ENCODE measurements at places on chromosomes 7 and 10.
A peak's percentile ranks its signal among the peaks of the same experiment; 100 is the strongest.

DNA sequence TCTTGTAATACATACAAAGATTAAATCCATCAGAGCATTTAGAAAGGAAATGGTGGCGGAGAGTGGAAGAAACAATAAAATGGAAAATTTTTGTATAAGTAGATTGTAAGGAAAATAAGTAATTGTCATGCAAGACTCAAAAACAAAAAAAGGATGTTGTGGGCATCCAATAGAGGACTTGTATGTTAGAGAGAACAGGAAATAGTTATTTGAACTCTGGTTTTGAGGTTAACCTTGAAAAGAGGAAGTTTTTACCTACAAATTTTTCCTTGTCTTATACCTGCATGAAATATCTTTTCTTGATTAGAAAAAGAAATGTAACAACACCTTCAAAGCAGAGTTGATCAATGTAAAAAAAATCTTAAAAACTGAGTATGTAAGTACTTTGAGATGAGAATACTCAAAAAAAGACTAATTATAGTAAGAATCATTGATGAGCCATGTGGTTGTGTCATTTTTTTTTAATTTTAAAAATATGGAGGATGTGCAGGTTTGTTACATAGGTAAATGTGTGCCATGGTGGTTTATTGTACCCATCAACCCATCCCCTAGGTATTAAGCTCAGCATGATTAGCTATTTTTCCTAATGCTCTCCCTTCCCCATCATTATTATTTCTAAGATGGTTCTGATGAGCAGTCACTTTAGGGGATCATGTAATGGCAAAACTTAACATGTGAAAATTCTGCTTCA lies 11.9 kb downstream of the TMEM106B start:
- DNase-seq = no peak

DNA sequence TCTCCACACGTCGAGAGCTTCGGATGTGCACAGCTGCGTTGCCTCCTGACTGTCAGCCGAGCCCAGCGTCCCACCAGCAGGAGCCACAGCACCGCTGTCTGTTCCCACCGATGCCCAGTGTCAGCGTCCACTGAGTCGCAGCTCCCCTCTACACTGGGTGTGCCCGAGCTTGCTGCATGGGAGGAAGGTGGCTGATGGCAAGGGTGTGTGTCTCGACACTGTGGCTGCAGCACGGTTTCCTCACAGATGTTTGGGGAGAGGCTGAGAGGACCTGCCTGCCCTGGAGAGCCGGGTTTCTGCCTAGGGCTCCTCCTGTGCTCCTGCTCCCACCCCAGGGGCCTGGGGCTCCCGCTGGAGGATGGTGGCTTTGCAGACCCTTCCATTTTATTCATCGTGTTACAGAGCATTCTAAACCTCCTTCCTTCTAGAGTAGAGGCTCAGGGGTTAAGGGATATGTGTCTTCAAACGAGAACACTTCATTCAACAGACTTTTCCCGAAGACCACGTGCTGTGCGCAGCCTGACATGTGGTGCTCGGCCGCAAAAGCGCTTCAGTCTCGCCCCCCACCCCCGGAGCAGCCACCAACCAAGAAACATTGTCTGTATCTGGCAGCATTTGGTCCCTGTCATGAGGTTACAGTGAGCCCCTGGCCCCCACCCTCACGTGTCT lies 384.8 kb downstream of the DNAJB6 start:
- DNase-seq = no peak

GRCh38 chr10:108252771-108253170 lies 1088.3 kb upstream of the SORCS1 start:
- no peak for DNase-seq

DNA sequence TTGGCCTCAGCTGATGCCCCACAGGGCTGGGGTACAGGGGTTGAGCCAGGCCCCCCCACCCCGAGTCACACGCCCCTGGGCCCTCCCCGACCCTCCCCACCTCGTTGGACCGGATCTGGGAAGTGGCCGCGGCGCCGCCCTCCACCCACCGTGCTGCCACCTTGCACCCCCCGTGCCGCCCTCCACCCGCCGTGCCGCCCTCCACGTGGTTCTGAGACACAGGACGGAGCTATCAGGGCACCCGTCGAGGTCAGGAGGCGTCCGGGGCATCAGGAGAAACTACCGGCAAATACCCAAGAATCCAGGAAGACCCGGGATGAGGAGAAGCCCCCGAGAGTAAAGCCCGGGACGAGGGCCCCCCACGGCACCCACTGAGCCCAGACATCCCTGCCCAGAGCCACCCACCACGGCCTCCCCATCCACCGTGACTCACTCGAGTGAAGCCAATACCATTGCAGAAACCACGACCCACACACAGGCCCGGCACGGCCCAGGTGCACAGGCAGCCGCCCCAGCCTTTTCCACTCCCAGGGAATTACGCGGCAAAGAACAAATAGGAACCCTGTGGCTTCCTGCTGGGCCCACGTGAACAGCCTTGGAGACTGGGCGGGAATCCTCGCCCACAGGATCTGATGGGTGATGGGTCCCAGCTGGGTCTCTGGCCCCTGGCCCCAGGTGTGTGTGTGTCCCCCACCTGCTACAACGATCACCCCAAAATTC lies 34.0 kb downstream of the ADAP1 start:
- peak; percentile 40 for DNase-seq

- no peak for DNase-seq
Observed at GRCh38 chr10:129530581-129530980, 63.5 kb downstream of the MGMT start.

DNA sequence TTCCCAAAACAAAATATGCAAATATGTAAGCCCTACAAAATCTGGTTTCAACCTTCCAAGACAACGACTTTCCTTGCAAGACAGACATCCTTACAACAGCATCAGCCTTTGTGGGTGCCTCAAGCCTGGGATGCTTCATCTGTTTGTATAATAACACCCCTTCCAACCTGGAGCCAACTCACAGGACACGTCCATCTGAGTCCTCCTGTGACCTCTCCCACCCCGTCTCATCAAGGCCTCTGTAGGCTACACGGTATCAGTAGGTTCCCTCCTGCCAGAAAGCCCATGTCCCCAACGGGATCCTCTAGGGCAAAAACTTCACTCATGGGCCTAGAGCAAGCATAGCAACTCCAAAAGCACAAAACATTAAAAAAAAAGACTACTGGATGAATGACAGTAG lies 173.2 kb downstream of the TNS3 start:
- DNase-seq = no peak

DNA sequence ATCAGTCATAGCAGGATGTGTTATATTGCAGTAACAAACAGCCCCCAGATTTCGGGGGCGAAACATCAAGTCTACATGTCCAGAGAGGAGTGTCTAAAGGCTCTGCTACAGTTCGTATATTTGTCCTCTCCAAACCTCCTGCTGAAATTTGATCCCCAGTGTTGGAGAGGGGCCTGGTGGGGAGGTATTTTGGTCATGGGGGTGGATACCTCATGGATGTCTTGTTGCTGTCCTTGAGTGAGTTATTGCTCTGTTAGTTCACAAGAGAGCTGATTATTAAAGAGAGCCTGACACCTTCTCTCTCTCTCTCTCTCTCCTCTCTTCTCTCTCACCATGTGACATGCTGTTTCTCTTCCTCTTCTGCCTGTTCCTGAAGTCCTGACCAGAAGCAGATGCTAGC lies 343.7 kb downstream of the TCERG1L start:
- DNase-seq = no peak

- no peak for DNase-seq
Observed at GRCh38 chr10:51685768-51686167, 13.6 kb downstream of the CSTF2T start.

- no peak for DNase-seq
Observed at GRCh38 chr7:130144312-130145171, 60.7 kb downstream of the TMEM209 start.

- no peak for DNase-seq
Observed at GRCh38 chr10:93437086-93437945, 44.8 kb downstream of the MYOF start.

DNA sequence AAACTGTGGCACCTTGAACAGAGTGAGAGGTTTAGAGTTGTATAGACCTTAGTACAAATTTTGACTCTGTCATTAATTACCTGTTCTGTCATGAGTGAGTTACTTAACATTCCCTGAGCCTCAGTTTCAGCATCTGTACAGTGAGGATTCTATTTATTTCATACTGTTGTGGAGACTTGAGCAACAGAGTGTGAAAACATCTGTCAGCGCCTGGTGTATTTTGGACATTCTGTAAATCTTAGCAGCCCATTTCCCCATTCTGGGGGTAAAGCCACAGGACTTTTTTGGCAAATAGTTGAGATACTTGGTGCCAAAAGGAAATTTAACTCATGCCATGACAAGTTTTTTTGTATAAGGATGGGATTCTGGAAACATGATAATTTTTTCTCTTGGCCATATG lies 94.8 kb downstream of the AUTS2 start:
- no peak for DNase-seq

DNA sequence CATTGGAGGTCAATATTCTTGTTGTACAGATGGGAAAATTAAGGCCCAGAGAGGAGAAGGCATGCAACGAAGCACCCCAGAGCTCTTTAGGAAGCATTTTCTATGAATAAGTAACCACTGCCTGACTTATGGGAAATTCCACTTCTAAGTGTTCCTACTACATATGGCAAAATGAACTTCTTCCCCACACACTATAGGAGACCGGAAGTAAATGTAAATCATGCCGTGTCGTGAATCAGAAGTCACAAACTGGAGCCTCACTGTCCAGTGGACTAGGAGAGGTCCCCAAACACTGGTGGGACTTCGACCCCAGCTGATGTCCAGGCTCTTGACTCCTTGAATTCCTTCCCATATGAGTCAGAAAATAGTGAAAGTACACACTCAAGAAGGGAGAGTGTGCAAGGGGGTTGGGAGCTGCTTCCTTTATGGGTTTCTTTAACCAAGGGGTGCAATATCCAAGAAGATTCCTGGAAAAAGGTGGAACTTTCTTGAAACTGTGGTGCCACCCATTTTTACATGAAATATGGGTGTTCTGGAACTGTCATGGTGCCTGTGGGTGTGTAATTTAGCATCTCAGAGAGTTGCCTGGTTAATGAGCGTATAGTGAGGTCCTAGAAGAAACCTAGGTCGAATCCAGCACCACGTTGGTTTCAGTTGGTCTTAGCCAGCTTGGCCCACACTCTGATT lies 6.7 kb downstream of the RASSF4 start:
- no peak for DNase-seq

GRCh38 chr7:71339924-71340323 lies 208.0 kb downstream of the GALNT17 start:
- no peak for DNase-seq

- DNase-seq = no peak
Observed at GRCh38 chr10:62043421-62044021, 142.0 kb downstream of the ARID5B start.

DNA sequence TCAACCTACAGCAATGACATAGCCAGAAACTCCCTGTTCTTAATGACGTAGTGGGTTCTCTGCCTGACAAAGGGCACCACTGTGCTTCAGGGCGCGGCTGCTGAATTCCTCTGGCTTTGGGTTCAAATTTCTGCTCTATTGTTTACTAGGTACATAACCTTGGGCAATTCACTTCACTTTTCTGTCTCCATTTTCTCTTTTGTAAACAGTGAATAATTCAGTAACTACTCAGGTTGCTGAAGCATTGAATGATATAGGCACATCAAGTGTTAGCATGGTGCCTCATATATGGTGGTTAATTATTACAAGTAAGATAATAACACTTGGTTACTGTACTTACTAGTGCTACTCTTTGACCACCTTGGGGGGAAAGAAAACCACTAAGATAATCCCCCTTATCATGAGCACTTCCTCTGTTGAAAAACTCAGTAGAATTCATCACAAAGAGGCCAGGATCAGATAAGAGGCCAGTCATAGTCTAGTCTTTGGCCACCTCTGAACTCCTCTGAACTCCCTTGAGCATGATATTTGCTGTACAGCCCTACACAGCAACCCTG lies 92.0 kb upstream of the AHR start:
- DNase-seq = no peak

DNA sequence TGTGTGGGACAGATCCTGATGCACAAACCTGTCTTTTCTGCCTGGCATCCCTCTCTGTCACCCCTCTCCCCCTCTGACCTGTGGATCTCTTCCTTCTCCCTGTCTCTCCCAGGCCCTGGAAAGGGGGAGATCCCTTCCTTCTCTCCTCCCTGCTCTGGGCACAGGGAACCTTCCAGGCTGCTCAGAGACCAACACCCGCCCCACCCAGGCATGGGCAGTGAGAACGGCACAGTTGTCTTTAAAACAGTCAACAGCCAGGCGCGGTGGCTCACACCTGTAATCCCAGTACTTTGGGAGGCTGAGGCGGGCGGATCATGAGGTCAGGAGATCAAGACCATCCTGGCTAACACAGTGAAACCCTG lies 34.7 kb downstream of the KCNH2 start:
- no peak for DNase-seq

DNA sequence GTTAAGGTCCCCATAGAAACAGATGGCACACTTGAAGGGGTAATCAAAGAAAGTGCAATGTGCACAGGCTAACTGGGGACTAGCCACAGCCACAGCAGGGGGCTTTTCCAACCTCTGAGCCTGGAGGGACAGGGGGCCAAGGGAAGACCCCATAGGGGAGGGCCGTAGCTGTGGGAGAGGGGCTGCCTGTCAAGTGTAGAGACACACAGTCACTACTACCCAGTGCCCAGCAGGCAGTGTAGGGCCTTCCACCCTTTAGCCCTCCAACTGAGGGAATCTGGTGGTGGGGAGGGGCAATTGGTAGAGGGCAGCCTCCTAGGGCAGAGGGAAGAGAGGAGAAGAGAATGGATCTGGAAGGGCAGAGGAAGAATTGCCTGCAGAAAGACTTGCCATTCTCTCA lies 54.6 kb downstream of the CREB5 start:
- DNase-seq = no peak

GRCh38 chr10:103842605-103843004 lies 12.8 kb downstream of the SH3PXD2A start:
- no peak for DNase-seq

- no peak for DNase-seq
Observed at GRCh38 chr10:43408331-43408709, 666 bp downstream of the HNRNPF start.

DNA sequence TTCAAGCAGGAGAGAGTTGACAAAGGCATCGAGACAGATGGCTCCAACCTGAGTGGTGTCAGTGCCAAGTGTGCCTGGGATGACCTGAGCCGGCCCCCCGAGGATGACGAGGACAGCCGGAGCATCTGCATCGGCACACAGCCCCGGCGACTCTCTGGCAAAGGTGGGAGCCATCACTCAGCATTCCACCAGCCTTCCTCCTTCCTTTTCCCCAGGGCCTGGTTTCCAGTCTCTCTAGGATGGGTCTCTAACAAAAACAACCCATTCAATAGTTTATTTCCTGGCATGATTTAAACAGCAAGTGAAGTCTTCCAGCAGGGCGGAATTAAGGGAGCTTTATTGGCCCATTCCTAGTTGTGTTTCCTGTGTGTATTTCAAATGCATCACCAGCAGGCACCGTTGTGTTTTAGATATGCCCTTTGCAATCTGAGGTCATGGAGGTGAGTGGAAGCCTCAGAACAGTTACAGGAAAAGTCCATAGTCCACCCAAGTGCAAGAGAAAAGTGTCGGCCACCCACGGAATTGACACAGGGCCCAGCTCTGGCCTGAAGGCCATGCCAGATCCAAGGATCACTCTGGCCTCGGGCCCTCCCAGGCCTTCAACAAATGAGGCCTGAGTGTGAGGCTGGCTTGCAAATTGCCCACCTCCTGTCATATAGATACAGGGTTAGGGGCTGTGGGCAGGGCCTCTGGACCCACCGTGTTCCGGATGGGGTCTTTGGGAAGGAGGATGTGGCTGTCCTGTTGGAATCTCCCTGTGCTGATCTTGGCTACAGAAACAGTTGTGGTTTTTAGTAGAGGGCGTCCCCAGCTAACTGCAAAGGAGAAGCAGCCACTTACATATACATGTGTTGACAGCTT lies 46.9 kb upstream of the TRIM8 start:
- DNase-seq = no peak

- DNase-seq = no peak
Observed at GRCh38 chr10:132574288-132574687, 36.7 kb downstream of the INPP5A start.
